Fibroblast of villous mesenchyme (primary cell): ENCODE measurements at places on chromosomes 6 and 20. TPM values are rescaled to one million over a fixed set of nuclear protein-coding genes. Genes with fewer than 3 reads are reported as not detected.
A peak's percentile ranks its signal among the peaks of the same experiment; 100 is the strongest.

HSPA12B gene
- under 0.01 TPM in 1 of 2 replicates, not detected in the other for total RNA-seq

GRCh38 chr6:113742342-113742741 lies 114.8 kb upstream of the MARCKS start:
- no peak for DNase-seq

DNA sequence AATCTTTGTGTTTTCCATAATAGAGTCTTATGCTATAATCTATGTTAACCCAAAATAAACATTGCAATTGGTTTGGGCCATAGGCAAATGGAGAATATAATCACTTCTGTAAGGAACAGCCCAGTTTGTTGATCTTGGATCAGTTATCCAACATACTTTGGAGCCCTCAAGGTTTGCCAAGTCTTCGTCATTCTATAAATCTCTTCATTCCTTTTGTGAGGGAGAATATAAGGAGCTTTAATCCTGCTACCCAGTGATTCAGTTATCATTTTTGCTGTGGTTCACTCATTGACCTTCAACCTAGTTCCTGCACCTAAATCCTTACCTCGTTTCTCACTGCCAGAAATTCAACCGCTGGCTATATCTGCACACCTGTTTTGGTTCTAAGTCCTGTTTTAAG lies 500.3 kb upstream of the PTCHD4 start:
- no peak for DNase-seq

DNA sequence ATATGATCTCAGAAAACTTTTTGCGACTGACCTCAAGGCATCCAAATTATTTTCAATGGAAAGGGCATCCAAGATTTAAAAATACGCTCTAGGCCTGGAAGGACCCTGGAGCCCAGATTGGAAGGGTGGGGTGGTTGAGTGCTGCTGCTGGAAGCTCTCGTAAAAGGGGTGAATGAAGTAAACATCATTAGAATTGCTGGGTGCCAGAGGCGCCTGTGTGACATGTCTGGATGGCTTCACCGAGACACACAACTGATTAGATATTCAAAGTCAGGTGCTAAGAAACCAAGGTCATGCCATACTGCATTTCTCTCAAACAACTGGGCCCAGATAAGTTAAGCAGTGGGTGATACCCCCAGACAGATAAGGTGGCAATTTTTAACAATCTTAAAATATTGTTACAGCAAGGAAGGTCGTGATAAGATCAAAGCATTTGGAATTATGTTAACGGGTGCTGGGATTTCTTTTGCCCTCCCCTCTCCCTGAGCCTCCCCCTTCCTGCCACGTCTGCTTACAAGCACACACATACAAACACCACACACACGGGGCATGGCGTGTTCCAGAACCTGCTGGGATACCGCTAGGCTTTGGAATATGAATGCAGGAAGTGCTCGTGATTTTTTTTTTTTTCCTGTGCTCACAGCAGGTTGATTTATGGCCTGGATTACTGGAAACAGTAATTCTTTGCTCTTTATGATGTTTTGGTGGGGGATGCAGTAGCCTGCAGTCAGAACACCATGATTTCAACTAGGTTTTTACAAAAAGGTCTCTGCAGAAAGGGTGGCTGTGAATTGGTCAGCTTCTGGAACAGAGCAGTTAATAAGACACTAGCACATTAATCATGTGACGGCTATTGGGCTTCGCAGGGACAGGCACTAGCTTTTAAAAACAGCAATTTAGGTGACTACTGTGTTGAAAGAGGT lies 551.2 kb downstream of the QKI start:
- peak; percentile 64 for DNase-seq

GRCh38 chr6:33073431-33073871 lies at the start of gene HLA-DPA1:
HLA-DPA1 (minus strand) TSS chr6:33073649.
- DNase-seq, result peak; percentile 23

EYA4 gene
- total RNA-seq, result under 0.01 TPM in 2 replicates
